IMR-90 (cell line): ENCODE measurements at places on chromosomes 3 and 15. TPM values are rescaled to one million over a fixed set of nuclear protein-coding genes. Genes with fewer than 3 reads are reported as not detected.

DNA sequence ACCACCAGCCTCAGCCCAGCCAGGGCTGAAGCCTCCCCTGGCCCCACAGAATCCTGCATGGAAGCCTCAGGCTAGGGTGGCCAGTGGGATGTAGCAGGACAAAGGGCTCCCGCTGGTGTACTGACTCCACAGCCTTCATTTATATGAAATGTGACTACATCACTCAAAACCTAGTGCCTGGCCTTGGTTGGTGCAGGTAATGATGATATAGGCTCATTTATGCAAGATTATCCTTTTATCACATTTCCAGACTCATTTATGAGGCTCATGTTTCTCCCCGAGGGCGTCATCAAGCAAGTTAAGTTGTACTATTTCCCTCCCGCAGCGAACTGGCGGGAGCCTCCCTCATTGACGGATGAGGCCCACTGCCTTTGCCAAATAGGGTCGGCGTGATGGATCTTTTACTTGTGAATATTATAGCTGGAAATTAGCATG, 179.1 kb upstream of the SMAD3 start:
- H3K27me3 ChIP-seq: no peaks in the 10 kb centered on the region
- no peaks in the 10 kb centered on the region for H3K36me3 ChIP-seq
- H3K4me1 ChIP-seq: peaks cover 20% of the 10 kb centered on the region
- DNase-seq: no peak
- H3K4me3 ChIP-seq: no peak overlapping the region

GRCh38 chr15:99734575-99734974, 1.3 kb upstream of the LYSMD4 start:
- no peaks in the 10 kb centered on the region for H3K36me3 ChIP-seq
- peaks cover 4% of the 10 kb centered on the region; the same call in 1 of the 2 replicates for H3K27me3 ChIP-seq
- H3K4me3 ChIP-seq: no peak overlapping the region

GRCh38 chr3:45939341-45939771, 3.9 kb upstream of the CXCR6 start:
- H3K27ac ChIP-seq: no peak overlapping the region
- H3K4me1 ChIP-seq: peaks cover 4% of the 10 kb centered on the region
- DNase-seq: peak; percentile 6
- H3K36me3 ChIP-seq: peaks cover 14% of the 10 kb centered on the region
- no peak overlapping the region for H3K4me3 ChIP-seq

Gene TUSC7
- total RNA-seq: not detected in 2 replicates

DNA sequence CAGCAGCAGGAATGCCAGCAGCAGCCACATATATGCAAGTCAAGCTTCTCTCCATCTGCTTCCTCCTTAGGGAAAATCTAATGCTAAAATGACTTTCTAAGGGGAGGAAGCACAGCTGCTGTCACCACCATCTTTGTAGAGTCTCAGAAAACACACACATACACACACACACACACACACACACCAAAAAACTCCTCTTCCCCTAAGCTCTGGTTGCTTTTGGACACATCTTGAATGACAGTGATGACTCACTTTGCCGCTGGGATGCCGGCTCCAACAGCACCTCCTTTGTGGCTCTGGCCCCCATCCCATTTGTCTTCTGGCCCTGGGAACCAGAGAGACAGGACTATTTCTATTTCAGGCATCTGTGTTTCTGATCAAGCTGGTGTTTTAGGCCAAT, 124.8 kb upstream of the GOLIM4 start:
- no peaks in the 10 kb centered on the region for H3K27me3 ChIP-seq
- no peak for DNase-seq
- H3K4me1 ChIP-seq: no peaks in the 10 kb centered on the region
- no peak overlapping the region for H3K4me3 ChIP-seq
- H3K36me3 ChIP-seq: no peaks in the 10 kb centered on the region

Gene DISP2
- under 0.01 and 0.36 TPM in 2 replicates for total RNA-seq

DNA sequence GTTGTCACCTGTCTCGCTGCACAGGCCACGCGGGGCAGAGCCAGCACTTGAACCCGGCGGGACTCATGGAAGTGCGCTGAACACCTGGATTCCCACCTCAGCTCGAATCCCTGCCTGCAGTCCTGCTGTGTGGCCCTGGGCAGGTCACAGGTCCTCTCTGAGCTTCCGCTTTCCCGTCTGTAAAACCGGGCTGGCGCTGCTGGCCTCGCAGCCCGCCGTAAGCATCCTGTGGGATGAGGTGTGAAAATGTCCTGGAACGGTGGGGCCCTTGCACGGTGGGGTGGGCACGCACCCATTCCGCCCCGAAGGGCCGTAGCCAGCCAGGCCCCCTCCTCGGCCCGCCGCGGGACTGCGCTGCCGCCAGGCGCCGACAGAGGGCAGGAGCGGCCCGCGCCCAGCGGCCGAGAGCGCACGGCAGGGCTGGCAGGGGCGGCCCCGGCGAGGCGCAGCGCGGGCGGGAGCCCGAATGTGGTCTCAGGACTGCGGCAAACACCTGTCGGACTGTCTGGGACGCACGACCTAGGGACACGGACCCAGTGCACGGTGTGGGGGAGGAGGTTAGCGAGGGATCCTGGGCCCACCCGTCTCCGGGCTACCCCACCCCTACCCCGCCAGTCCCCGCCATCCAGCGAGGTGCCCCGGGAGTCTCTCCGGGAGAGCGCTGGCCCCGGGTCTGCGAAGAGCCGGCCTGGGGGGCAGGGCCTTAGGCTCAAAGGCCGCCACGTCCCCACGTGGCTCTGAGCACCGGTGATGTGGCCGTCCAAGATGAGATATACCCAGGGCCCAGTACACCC, 40.4 kb downstream of the DNAJB8 start:
- H3K4me1 ChIP-seq: no peaks in the 10 kb centered on the region; the same call in 1 of the 2 replicates
- DNase-seq: no peak
- no peaks in the 10 kb centered on the region for H3K36me3 ChIP-seq
- H3K27ac ChIP-seq: no peak overlapping the region

Gene CFAP100
- not detected in 2 replicates for total RNA-seq

DNA sequence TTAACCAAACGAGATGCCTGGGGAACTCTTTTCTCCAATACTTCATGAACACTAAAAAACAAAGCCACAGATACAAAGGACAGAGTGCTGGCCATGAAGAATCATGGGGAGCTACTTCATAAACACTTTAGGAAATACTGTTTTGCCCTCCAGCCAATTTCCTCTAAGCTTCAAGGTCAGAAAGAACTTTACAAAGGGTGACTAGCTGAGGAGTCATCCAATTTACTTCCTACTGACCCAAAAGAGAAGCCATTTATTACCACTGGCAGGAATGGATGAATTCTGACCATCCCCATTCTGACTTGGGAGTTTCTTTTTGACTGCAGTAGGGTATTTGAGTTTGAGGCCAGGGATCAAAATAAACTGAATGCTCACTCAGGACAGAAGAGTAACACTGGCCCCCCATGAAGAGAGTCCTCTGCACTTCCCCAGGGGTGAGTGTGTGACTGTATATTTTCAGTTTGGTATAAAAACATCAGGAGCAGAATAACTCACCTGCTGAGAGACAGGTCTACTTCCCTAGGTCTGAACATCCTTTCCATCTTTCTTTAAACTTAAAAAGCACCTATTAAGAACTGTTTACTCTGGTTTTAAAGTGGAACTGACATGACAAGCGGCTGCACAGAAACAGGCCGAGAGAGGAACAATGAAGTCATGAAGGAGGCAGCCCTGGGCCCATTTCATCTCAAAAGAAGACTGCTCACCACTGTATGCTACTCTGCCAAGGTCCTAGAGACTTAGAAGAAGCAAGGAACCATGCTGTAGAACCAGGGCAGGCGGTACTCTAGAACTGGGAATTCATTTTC, 203.6 kb downstream of the TNIK start:
- H3K27ac ChIP-seq: no peak overlapping the region
- H3K4me1 ChIP-seq: peaks cover 4% of the 10 kb centered on the region
- DNase-seq: peak; percentile 9
- no peaks in the 10 kb centered on the region for H3K36me3 ChIP-seq
- H3K27me3 ChIP-seq: no peaks in the 10 kb centered on the region; the same call in 1 of the 2 replicates
- no peak overlapping the region for H3K4me3 ChIP-seq

Gene ECT2
- total RNA-seq: 37.8 and 55.8 TPM in 2 replicates

DNA sequence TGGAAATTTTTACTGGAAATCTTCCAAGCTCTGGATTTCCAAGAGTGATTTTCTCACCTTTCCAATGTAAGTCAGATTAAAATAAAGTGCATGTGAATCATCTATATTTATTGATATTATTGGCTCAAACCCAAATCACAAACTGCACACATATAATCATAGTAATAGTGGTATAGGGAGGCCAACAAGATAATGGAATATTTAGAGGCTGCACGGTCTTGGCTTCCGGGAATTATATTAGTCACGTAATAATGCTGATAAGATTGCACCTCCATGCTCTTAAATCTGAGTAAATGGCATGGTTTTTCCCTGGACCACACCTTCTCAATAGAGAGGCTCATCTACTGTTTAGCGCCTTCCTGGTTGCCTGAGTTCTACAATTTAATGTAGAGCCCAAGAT, 567.1 kb upstream of the NR2F2 start:
- no peak overlapping the region for H3K4me3 ChIP-seq
- H3K27me3 ChIP-seq: no peaks in the 10 kb centered on the region

Gene GNB4
- 112 and 131 TPM in 2 replicates for total RNA-seq

- no peak overlapping the region for H3K4me3 ChIP-seq
- peak; percentile 53 for DNase-seq
- no peaks in the 10 kb centered on the region; the same call in 1 of the 2 replicates for H3K4me1 ChIP-seq
- H3K27ac ChIP-seq: no peak overlapping the region
Measured at GRCh38 chr15:51281368-51281967, 56.9 kb downstream of the CYP19A1 start.

GRCh38 chr3:134001251-134001650, 28.5 kb downstream of the SLCO2A1 start:
- no peak overlapping the region for H3K27ac ChIP-seq
- no peak overlapping the region for H3K4me3 ChIP-seq
- peaks cover 2% of the 10 kb centered on the region; the same call in 1 of the 2 replicates for H3K4me1 ChIP-seq
- H3K27me3 ChIP-seq: peaks cover 5% of the 10 kb centered on the region
- no peak for DNase-seq
- no peaks in the 10 kb centered on the region for H3K36me3 ChIP-seq

DNA sequence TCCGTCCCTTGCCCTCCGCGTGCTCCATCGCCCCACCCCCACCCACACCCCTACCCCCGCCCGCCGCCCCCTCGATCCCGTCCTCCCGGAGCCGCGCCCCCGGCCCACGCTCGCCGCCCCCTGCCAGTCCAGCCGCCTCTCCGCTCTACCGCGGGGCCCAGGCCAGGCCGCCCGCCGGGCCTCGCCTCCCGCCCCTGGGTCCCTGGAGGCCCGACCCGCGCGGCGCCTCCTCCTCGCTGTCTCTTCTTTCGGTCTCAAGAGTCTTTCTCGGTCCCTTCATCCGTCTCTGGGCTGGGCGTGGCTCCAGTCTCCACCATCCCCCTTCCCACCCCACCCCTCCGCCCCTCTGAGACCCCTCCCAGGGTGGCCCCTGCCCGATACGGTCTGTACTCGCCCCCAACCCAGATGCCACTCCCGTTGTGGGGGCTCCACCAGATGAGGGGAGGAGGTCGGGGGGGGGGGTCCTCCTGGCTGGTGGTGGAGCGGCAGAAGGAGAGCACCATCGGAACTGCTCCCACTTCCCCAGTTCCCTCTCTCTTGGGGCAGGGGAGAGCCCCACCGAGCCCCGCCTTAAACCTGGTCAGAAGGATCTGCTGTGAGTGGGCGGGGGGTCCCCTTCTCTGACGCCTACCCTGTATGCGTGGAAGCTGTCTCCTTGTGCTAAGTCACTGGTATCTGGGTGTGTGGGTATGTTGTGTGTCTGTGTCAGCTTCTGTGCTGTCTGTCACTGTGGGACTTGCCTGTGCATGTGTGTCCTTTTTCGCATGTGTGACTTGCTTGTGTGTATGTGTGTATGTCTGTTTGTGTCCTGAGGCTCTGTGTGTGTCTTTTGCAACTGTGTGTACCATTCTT, 1.0 kb downstream of the PRKCD start:
- H3K36me3 ChIP-seq: 0 out of 2 replicates have a peak, but pooled peaks cover 2% of the 10 kb centered on the region
- DNase-seq: peak; percentile 20
- H3K27ac ChIP-seq: no peak overlapping the region; the same call in 1 of the 2 replicates

DNA sequence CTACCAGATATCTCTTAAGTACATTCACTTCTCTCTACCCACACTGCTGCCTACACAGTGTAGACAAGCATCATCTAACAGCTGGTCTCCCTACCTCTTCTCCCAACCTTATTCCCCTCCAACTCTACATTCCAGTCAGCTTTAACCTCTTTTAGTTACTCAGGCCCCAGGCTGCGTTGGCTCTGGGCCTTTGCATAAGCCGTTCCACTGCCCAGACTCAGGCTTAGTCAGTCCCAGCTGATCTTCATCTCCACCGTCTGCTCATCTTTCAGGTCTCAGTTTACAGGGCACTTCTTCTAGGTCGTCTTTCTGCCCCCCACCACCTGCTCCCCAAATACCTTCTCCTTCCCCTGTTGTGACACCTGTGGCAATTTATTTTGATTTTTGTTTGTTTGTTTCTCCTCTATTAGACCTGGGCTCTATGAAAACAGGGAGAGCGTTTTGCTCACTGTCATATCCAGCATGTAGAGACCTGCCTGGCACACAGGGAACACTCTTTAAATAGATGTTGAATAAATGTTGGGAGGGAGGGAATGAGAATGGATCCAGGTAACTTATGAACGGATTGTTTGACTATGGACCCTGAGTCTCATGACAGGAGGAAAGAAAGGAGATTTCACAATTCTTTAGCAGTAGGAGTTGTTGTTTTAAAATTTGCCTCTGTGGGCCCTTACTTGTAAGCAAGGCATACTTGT, 11.1 kb downstream of the SLC27A2 start:
- H3K4me1 ChIP-seq: no peaks in the 10 kb centered on the region
- H3K27me3 ChIP-seq: peaks cover 14% of the 10 kb centered on the region

Gene UACA
- total RNA-seq: 505 and 507 TPM in 2 replicates

DNA sequence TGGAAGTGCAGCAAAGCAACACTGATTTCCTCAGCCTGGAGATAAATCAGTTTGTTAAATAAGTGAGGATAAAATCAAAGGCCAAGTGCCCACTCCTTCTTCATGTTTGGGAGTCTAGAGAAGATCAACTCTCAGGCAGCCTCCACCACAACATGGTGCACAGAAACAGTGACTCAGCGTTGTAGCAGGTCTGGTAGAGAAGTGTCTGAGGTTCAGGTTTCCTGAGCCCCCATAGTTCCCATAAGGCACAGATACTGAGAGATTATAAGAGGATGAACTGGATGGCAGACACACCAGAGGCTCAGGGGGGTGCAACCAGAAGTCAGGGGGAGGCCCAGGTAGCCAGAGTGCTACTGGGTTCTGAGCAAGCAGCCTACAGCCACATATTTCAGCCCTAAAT, 166.7 kb downstream of the FRMD5 start:
- no peaks in the 10 kb centered on the region for H3K36me3 ChIP-seq
- peaks cover 13% of the 10 kb centered on the region for H3K4me1 ChIP-seq
- peak; percentile 58 for DNase-seq
- no peak overlapping the region for H3K27ac ChIP-seq
- H3K27me3 ChIP-seq: no peaks in the 10 kb centered on the region

Gene C3orf20
- not detected in 2 replicates for total RNA-seq

Gene SNTN
- not detected in 2 replicates for total RNA-seq

GRCh38 chr3:141368925-141369794, 856 bp downstream of the ZBTB38 start:
- peak; percentile 87 for DNase-seq
- H3K36me3 ChIP-seq: peaks cover 7% of the 10 kb centered on the region; the same call in 1 of the 2 replicates
- no peaks in the 10 kb centered on the region for H3K27me3 ChIP-seq

DNA sequence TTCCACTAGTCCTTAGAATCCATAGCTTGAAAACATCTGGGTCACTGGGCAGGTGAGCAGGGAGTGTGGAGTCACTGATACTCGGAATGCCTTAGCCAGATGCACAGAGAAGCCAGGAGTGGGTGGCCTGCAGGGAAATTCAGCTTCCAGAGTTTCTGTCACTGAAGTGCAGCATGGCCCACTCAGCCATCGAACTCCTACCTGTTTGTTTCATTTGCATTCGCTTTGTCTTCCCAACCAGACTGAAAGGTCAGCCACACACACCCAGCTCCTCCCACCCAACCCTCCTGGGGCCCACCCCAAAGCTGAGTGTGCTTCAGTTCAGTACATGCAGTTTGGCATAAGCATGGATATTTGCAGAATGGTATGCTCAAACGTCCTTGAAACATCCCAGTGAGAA, 124.5 kb upstream of the ATP10A start:
- H3K36me3 ChIP-seq: no peaks in the 10 kb centered on the region
- no peak overlapping the region for H3K4me3 ChIP-seq
- DNase-seq: no peak
- H3K27ac ChIP-seq: no peak overlapping the region
- no peaks in the 10 kb centered on the region for H3K4me1 ChIP-seq
